ENCODE measurements at places on chromosomes 5 and 9.

- DNase-seq: no peak
Observed at GRCh38 chr9:116844621-116845020, 157.5 kb downstream of the TRIM32 start.

DNA sequence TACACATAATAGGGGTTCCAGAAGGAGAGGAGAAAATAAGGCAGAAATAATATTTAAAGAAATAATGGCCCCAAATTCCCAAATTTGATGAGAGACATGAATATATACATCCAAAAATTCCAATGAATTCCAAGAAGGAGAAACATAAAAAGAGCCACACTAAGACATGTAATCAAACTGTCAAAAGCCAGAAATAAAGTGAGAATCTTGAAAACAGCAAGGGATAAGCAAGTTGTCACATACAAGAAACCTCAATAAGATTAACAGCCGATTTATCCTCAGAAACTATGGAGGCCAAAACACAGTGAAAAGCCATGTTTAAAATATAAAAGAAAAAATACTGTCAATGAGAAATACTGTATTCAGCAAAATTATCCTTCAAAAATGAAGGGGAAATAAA is 14.5 kb downstream of the CATSPER3 start:
- DNase-seq: no peak

DNA sequence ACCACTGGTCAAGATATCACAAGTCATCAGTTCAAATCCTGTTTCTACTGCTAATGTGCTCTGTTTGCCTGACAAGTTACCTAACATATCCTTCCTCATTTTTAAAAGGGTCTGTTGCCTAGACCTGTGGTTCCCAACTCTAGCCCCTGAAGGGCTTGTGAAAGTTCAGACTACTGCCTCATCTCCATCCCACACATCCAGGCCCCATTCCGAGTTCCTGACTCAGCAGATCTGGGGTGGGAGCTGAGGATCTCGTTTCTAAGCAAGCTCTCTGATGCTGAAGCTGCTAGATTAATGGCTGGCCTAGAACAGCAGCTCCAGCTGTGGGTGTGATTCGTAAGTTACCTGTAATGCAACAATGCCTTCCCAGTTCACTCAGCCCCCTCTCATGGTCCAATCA is 32.5 kb downstream of the S1PR3 start:
- no peak for DNase-seq

DNA sequence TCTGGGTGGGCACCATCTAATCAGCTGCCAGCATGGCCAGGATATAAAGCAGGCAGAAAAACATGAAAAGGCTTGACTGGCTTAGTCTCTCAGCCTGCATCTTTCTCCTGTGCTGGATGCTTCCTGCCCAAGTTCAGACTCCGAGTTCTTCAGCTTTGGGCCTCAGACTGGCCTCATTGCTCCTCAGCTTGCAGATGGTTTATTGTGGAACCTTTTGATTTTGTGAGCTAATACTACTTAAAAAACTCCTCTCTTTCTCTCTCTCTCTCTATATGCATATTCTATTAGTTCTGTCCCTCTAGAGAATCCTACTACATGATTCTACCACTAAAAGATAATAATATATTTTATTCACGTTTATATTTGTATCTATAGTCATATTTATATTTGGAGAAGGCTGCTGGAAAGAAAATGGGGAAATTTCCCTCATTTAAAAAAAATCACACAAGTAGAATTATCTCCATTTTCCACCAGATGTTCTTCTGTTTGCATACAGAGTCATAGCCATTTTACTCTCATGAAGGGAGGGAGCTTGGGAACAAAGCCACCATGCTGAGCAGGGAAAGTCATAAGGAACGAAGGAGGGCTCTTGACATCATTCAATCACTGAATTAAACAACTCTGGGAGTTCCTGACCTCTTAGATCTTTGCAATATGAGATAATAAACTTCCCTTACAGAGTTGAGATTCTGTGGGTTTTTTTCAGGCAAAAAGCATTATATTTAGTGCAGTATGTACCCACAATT is 1137.4 kb upstream of the CDH18 start:
- DNase-seq: no peak

DNA sequence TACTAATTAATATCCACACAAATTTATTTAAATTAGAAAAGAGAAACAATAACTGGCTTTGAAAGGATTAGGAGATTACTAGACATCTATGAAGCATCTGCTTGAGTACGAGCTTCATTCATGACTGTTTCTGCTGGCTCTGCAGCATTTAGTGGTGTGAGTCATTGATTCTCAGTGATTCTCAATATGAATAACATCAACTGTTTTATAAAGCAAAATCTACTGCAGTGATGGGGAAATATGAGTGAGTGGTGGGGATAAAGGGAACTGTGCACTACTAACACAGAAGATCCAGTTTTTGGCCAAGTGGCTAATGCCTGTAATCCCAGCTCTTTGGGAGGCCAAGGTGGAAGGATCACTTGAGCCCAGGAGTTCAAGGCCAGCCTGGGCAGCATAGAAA is 8.4 kb downstream of the FNBP1 start:
- DNase-seq: peak; percentile 63

DNA sequence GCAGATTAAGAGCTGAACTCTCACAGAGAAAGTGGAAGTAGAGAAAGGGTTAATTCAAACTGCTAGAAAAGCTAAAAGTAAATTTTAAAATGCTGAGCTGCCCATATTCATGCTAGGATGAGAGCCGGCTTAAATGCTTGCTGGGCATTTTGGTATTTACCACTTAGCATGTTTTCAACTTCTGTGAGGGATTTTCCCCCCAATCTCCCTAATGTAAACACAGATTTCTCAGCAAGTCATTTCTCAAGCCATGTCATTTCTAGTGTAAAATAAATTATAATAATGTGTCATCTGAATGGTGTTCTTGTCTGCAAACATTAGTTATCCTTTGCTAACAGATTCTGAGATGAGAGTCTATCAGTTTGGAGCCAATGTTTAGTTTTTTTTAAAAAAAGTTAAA is 22.3 kb downstream of the RPS23 start:
- DNase-seq: no peak

GRCh38 chr5:170811719-170812118 is 28.2 kb downstream of the GABRP start:
- DNase-seq: no peak

- peak; percentile 4 for DNase-seq
Observed at GRCh38 chr5:31300501-31300900, 107.0 kb downstream of the CDH6 start.

- no peak for DNase-seq
Observed at GRCh38 chr9:97427885-97428284, 16.0 kb downstream of the TDRD7 start.

GRCh38 chr5:54425258-54425657 is 30.2 kb upstream of the HSPB3 start:
- DNase-seq: no peak

DNA sequence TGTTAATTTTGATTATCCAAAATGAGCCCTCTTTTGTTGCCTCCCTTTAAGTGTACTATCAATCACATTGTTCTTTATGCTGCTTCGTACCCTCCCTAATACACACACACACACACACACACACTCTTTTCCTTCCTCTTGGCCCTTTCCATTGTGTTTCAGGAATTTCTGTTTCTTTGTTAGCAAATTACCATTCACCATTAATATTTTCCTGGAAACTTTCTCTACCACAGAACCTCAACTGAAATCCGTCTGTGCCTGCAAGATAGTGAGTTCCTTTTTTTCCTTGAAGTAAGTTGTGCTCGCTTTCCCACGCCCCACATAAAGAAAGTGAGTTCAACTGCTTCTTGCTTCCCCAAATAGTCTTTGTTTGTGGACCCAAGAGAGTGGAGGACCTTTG is 61.8 kb downstream of the SMIM15 start:
- no peak for DNase-seq

GRCh38 chr9:23220957-23221356 is 605.1 kb downstream of the ELAVL2 start:
- DNase-seq: no peak

GRCh38 chr9:33638391-33638915 is 114.4 kb downstream of the ANKRD18B start:
- no peak for DNase-seq

DNA sequence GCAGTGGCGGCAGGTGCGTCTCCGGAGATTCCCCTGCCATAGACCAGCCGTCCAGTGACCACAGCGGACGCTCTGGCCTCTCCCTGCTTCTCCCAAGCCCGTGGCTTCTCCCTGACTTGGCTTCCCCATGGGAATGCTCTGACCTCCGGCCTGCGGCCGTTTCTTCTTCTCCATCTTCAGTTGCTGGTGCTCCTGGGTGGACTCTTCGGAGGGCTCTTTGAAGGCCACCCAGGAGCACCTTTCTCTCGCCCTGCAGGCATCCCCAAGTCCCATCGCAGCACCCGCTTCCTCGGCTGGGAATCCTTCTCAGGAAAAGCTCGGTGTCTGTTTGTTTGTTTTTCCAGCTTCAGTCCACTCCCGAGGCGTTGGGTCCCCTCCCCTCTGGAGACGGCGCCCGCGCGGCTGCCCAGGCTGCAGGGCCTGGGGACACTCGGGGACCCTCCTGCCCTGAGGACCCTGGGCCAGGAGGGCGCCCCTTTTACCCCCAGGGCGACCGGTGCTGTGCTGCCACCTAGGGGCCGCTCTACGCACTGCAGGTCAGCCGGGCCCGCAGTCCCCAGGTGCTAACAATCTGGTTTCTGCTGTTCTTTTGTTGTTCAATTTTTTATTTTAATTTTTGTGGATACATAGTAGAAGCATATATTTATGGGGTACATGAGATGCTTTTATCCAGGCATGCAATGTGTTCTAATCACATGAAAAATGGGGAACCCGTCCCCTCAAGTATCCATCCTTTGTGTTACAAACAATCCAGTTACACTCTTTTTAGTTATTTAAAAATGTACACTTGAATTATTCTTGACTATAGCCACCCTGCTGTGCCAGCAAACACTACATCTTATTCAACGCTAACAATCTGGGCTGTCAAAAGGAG is 197.9 kb upstream of the ADAMTS16 start:
- DNase-seq: no peak

GRCh38 chr9:126915846-126916543 is 1.4 kb downstream of the RALGPS1 start:
- no peak for DNase-seq

DNA sequence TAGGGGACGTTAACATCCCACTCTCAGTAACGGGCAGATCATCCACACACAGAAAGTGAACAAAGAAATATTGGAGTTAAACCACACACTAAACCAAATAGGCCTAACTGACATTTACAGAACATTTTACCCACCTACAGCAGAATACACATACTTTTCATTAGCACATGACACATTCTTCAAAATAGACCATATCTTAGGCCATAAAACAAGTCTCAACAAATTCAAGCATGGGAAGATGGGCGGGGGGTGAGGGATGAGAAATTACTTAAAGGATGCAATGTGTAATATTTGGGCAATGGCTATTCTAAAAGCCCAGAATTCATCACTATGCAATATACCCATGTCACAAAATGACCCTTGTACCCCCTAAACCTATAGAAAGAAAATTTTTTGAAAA is 226.2 kb downstream of the ATPSCKMT start:
- DNase-seq: no peak

GRCh38 chr9:72440992-72441847 is 76.2 kb upstream of the ZFAND5 start:
- DNase-seq: no peak

- no peak for DNase-seq
Observed at GRCh38 chr9:37751186-37751585, 2.4 kb upstream of the TRMT10B start.

DNA sequence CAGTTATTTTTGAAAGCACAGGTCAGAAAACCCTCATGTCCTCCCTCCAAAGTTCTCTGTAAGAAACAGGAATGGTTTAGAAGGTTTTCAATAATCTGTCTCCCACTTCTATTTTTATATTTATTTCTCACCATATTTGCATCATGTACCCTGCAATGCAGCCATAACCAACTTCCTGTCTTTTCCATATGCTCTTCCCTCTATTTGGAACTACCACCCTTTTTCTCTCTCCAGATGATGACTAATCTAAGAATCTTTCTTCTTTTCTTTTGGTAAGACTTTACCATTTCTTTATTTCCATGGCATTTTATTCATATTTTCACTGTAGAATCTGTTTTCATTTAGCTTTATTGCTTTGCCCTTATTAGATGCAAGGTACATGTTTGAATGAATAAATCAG is 33.9 kb downstream of the MAN2A1 start:
- no peak for DNase-seq

- no peak for DNase-seq
Observed at GRCh38 chr5:136207631-136208030, 14.7 kb upstream of the SMIM32 start.

DNA sequence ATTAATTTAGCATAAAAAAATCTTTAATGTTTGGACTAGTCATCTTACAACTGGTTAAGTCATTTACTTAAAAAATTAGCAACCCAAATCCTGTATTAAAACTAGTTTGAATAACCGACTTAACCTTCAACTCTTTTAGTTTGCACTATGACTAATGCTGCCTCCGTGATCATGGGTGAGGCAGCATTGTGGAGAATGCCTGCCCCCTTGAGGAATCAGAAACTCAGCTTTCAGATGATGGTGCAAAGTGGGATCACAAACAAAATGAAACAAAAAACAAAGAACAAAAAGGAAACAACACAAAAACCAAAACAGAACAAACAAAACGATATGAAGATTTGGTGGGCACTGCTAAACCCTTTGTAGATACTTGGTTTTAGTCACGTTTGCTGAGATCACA is 127.0 kb upstream of the PALM2AKAP2 start:
- peak; percentile 27 for DNase-seq

DNA sequence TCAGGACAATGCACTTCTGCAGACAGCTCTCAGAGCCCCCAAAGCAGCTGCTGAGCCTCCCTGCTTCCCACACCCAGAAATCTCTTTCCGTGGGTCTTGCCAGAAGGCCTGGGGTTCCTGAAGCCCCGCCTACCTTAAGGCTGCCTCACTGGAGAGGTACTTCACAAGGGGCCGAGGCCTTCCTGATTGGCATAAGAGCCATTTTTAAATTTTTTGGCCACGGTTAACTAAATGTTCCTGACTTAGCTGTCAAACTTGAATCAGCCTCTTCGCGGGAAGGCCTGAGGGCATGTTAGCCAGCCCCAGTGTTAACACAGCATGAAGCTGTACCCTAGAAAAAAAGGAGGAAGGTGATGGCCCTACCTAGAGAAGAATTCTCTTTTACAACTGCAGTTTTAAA is 20.7 kb upstream of the EPB41L4B start:
- no peak for DNase-seq

- DNase-seq: no peak
Observed at GRCh38 chr5:89016741-89017303, 133.8 kb upstream of the MEF2C start.

DNA sequence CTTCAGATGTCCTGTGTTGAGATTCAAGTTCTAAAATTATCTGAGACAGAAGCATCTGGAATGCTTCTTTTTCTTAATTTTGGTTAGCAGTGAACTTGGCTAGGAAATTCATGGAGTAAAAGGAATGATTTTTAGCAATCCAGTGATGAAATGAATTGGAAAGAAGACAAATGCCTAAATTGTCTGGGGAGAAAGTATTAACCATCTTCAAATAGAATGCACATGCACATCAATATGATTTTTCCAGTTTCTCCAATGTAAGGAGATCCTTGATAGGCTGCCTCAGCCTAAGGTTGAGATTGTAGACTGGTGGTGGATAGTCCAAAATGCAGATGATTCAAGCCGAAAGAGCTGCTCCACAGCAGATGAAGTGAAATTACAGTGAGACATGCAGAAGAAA is 106.7 kb downstream of the PCSK5 start:
- DNase-seq: no peak
